Caco-2 (cell line): ENCODE measurements at places on chromosomes 16 and 17. TPM values are rescaled to one million over a fixed set of nuclear protein-coding genes. Genes with fewer than 3 reads are reported as not detected.

- DNase-seq: no peak
These were observed 36.2 kb downstream of the USP10 start for GRCh38 chr16:84735849-84736586.

GRCh38 chr16:82720414-82720813 is 93.6 kb downstream of the CDH13 start:
- DNase-seq: no peak

DNA sequence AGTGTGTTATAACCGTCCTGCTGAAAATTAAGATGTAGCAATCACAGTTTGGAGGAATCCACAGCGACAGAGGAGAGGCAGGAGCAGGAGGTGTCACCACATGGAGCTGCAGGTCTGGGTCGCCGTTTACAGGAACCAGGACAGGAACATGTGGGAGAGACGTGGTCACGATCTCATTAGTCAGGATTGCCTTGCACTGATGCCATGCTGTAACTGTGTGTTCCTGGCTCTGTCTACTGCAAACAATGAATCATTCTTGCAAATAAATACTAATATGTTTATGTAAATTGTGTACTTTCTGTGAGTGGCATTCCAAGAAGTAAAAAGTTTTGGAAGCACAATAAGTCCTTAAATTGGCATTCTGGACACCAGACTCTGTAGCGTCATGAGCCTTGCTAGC is 271.8 kb downstream of the CPPED1 start:
- no peak for DNase-seq

GRCh38 chr17:28957277-28957991 is 6.1 kb upstream of the PHF12 start:
- no peak for DNase-seq

- no peak for DNase-seq
These were observed 162.4 kb upstream of the CHMP6 start for GRCh38 chr17:80829166-80829813.

The CBX2 gene
- total RNA-seq: 50.0 and 52.8 TPM in 2 replicates

- DNase-seq: no peak
These were observed 47.6 kb downstream of the ABAT start for GRCh38 chr16:8722025-8722348.

The GPR179 gene
- total RNA-seq: 0.05 TPM in 1 of 2 replicates, not detected in the other

- no peak for DNase-seq
These were observed 8.1 kb downstream of the NOG start for GRCh38 chr17:56601591-56601990.

The KRTAP2-1 gene
- total RNA-seq: not detected in 2 replicates

- peak; percentile 38 for DNase-seq
These were observed 881 bp downstream of the MLLT6 start for GRCh38 chr17:38705803-38706504.

The C16orf96 gene
- 0.11 and 0.19 TPM in 2 replicates for total RNA-seq

DNA sequence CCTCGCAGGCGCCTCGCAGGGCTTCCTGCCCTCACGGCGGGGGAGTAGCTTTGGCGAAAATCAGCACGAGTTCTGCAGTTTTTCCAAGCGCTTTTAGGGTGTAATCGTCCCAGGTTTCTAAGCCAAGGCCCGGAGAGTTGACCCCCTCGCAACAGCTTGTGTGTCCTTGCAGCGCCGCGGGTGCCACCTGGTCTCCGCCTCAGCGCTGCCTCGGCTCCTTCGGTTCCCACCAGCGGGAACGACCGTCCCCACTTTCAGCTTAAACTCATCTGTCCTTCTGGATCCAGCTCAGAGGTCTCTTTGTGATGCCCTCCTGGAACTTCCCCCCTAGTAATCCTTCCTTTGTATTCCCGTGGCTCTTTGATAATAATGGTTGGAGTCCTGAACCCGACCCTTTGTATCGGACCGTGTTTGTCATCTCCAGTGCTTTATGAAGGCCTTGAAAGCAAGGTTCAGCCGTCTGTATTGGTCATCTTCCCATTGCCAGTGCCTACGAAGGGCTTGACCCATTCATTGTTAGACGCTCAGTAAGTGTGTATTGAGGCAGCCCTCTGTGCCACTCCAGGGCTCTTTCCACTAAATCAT is 858 bp upstream of the SMARCE1 start:
- DNase-seq: no peak

DNA sequence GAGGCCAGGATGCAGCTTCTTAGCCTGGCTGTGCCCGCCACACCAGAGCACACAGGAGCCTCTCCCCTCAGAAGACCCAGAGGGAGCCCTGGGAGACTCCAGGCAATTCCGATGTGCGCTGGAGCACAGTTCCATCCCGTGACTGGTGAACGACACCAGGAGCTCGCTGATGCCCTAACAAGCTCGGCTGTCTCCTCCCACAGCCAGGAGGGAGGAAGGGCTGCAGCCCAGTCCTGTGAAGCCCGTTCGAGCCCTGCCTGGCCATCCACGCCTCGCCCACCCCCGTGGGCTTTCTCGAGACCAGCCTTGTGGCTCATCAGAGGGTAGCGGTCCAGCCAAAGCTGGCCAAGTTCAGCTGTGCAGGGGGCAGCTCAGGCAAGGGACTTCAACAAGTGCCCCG is 21.8 kb upstream of the RASD1 start:
- no peak for DNase-seq

- peak; percentile 79 for DNase-seq
These were observed 13.7 kb downstream of the MYO15B start for GRCh38 chr17:75601057-75601987.

DNA sequence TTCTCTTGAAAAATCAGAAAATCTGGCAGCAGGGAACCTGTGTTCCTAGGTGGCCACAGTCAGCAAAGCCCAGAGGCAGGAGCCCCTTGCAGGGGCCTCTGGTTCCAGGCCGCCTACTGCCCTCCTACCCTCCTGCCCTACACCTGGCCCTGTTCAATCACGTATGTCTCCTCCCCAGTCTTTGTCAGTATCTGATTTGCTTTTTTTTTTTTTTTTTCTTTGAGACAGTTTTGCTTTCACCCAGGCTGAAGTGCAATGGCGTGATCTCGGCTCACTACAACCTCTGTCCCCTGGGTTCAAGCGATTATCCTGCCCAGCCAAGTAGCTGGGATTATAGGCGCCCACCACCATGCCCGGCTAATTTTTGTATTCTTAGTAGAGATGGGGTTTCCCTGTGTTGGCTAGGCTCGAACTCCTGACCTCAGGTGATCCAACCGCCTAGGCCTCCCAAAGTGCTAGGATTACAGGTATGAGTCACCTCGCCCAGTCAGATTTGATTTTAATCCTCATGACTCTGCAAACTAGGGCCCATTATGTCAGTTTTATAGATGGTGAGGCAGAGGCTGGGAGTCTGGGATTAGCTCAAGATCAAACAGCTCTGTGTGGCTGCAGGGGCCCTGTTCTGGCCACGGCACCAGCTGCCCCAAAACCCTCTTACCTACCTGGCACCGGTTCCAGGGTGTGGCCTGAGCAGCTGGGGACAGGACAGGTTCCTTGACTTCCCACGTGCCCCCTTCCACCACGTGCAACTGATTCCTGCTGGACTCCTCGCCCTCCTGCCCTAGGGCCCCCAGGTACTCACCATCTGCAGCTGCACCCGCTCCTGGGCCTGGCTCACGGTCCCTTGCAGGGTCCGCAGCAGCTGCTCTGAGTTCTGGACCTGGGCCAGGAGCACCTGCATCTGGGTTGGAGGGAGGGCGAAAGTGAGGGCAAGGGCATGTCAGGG is 14.7 kb downstream of the RABEP2 start:
- DNase-seq: no peak

DNA sequence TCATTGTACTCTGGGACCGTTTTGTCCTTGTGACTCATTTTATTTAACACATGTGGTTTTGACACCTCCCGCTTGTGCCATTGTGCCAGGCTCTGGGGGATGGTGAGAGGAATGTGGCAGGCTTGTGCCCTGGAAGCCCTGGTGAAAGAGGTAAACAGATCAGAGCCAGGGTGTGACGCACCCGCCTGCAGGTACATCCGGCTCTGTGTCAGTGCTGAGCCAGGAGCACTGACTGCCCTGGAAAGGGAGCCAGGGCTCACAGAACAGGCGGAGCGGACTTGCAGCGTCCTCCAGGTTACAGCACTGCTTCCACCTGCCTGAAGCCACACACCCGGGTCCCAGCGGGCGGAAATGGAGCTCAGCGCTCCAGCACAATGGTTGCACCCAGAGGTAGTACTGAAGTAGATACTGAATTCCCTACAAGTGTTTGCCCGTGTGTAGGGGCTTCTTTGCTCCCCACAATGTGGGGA is 30.6 kb downstream of the CDRT15 start:
- no peak for DNase-seq

GRCh38 chr17:72816406-72816805 is 276.1 kb downstream of the SLC39A11 start:
- DNase-seq: no peak

- no peak for DNase-seq
These were observed 34.8 kb upstream of the MTSS2 start for GRCh38 chr16:70720425-70721201.

DNA sequence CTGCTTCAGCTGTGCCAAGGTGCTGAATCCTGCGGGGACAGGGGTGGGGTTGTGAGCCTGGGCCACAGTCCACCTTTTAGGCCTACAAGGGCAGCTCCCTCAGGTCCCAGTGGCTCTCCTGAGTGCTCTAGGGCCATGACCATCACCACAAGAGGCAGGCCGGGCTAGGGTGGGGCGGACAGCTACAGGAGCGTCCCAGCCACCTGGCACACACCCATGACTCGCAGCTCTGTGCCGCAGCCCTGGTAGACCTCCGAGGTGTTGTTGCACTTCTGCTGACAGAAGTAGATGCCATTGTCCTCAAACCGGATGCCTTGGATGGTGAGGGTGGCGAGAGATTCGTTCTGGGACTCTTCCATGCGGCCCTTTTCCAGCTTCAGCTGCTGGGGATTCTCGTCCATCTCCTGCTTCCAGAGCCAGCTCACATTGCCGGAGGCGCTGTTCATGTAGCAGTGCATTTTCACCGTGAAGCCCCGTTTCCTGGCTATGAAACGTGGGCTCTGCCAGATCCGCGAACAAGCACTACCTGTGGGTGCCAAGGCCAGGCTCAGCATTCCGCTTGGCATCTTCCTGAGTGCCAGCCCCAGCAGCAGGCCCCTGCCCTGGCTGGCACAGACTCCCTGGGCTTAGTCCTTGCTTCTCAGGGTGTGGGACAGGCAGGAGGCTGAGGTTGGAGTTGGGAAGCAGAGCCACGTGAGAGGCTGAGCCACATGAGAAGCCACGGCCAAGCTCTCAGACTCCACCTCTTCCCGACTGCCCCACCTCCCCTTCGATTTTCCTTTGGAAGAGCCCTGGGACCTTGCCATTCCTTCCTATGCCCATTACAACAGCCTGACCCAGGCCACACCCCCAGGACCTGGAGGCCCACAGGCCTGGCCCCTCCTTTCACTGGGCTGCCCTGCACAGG is 2.0 kb downstream of the CD79B start:
- no peak for DNase-seq

The SOX9 gene
- total RNA-seq: 46.2 and 51.5 TPM in 2 replicates

The VASN gene
- total RNA-seq: 2.7 and 2.8 TPM in 2 replicates

DNA sequence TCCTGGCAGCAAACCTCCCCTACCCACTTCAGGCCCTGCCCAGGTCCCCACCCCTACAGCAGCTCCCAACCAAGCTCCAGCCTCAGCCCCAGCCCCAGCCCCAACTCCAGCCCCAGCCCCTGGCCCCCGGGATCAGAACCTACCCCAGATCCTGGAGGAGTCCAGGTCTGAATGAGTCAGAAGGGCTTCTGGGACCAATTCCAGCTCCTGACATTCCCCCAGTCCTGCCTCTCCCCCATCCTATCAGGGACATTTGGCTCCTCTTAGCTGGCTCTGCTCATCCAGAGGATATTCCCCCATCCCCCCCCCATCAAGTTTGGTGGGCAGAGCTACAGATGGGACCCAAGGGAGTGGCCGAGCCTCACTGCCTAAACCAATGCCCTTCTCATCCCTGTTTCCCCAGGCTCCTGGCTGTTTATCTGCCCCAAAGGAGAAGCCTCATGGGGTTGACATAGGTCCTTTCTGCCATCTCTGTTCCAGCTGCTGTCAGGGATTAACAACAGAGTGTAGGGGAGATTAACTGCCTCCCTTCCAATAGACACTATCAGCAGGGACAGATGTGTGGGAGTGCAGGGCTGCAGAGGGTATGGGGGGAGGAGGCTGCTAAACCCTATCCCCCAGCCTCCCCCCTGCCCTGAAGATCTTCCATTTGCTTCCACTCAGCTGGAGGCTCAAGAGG is 16.5 kb downstream of the CNTNAP1 start:
- DNase-seq: peak; percentile 33

DNA sequence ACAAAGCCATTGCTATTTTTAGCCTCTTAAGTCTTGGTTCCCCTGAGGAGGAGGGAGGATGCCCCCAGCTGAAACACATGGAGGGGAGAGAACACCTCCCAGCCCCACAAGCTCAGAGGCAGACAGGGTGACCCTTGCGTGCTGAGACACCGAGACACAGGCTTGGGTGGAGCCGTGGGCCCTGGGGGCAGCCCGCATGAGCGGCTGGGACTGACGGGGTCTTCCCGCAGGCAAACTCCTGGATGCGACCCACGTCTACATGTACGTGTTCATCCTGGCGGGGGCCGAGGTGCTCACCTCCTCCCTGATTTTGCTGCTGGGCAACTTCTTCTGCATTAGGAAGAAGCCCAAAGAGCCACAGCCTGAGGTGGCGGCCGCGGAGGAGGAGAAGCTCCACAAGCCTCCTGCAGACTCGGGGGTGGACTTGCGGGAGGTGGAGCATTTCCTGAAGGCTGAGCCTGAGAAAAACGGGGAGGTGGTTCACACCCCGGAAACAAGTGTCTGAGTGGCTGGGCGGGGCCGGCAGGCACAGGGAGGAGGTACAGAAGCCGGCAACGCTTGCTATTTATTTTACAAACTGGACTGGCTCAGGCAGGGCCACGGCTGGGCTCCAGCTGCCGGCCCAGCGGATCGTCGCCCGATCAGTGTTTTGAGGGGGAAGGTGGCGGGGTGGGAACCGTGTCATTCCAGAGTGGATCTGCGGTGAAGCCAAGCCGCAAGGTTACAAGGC is 9.8 kb downstream of the SLC16A3 start:
- DNase-seq: no peak

The UBE2O gene
- total RNA-seq: 37.6 and 39.2 TPM in 2 replicates

DNA sequence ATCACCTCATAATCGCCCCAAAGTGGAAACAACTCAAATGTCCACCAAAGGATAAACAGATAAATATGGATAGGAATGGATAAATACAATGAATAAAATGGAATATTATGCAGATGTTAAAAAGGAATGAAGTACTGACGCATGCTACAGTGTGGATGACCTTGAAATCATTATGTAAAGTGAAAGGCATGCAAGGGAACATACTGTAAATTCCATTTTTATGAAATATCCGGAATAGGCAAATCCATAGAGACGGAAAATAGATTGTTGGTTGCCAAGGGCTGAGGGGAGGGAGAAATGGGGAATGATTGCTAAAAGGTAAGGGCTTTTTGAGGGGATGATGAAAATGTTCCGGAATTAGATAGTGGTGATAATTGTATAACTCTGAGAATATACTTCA is 36.0 kb downstream of the STAT5B start:
- no peak for DNase-seq

- DNase-seq: peak; percentile 66
These were observed 25.9 kb upstream of the APOH start for GRCh38 chr17:66255112-66255511.

- DNase-seq: no peak
These were observed 38.9 kb downstream of the UBN1 start for GRCh38 chr16:4886151-4886550.

GRCh38 chr17:78041386-78042179 is 83.1 kb downstream of the TNRC6C start:
- DNase-seq: no peak

GRCh38 chr16:5633845-5634440 is 536.3 kb upstream of the EEF2KMT start:
- no peak for DNase-seq

The C17orf78 gene
- not detected in 2 replicates for total RNA-seq
